ENCODE measurements at places on chromosomes 7 and 10.
A peak's percentile ranks its signal among the peaks of the same experiment; 100 is the strongest.

DNA sequence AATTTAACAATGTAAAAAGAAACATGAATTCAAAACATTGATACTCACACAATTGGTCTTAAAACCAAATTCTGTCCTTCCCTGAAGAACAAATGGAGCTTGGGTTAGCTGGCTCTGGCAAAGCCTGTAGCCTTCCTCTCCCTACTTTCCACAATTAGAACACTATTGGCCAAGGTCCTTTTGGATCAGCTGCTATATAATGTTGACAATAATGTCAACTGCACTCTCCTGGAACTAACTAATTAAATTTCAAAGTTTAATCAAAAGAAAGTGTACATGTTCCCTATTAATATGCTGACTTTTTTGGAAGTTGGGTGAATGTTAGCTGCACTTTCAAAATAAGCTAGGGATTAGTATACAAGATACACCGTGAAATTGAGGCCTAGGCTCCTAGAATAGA lies 440.1 kb upstream of the NFE2L3 start:
- no peak for DNase-seq

- DNase-seq, result no peak
Measured at GRCh38 chr7:75040512-75040911, 33.1 kb downstream of the RCC1L start.

DNA sequence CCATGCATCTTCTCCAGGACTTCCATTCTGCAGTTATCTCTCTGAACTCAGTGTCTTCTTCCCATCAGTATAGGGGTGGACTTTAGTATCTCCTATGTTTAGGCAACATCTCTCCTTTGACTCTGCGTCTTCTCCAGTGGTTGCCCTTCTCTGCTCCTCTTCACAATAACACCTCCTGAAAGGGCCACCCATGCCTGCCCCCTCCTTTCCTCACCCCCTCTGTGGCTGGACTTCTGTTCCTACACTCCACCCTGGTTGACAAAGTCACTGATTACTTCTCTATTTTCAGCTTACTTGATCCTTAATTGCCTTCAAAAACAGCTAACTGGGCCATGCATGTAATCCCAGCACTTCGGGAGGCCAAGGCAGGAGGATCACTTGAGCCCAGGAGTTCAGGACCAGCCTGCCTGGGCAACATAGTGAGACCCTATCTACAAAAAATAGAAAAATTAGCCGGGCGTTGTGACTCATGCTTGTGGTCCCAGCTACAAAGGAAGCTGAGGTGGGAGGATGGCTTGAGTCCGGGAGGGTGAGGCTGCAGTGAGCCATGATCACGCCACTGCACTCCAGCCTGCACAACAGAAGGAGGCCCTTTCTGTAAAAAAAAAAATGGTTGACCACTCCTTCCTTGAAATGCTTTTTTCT lies 13.7 kb downstream of the SRGN start:
- DNase-seq, result no peak

DNA sequence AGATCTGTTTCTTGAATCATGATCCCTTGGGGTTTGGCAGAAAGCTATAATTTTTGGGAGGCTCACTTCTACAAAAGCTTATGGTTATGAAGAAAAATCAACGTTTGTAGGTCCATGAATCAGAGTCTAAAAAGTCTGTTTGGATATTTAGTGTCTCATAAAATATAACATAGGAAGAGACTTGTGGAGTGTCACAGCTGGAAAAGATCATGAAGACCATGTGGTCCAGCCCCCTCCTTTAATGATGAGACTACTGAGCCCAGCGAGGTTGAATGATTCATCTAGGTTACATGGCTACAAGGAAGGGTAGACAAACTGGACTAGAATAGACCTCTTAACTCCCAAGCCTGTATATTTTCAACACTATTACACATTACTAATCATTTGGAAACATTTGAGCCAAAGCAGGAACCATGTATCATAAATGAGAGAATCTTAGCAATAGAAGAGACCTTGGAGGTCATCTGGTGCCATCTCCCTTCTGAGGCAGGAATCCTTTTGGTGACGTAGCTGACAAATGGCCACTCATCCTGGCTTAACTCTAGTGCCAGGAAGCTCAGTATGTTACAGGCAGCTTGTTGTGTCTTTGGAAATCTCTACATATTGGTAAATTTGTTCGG lies 152.5 kb downstream of the CREB5 start:
- DNase-seq, result no peak

GRCh38 chr10:119166118-119166500 lies 595 bp upstream of the SFXN4 start:
- DNase-seq, result no peak

DNA sequence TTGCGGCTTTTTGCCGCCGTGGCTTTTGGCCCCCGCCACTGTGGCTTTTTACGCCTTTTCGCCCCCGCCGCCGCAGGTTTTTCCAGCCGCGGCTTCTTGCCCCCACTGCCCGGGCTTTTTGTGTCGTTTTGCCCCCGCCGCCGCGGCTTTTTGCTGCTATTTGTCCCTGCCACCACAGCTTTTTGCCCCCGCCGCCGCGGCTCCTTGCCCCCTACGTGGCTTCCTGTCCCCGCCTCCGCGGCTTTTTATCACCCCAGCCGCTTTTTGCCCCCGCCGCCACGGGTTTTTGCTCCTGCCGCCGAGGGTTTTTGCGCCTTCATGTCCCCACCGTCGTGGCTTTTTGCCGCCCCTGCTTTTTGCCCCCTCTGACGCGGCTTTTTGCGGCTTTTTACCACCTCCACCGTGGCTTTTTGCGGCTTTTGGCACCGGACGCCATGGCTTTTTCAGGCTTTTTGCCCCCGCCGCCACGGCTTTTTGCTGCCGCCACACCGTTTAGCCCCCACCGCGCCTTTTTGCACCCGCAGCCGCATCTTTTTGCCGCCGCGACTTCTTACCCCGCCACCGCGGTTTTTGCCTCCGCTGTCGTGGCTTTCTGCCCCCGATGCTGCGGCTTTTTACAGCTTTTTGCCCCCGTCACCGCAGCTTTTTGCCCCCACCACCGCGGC lies 637.0 kb downstream of the ZNF716 start:
- DNase-seq, result no peak

- no peak for DNase-seq
Measured at GRCh38 chr10:11907914-11908313, 84.8 kb downstream of the PROSER2 start.

DNA sequence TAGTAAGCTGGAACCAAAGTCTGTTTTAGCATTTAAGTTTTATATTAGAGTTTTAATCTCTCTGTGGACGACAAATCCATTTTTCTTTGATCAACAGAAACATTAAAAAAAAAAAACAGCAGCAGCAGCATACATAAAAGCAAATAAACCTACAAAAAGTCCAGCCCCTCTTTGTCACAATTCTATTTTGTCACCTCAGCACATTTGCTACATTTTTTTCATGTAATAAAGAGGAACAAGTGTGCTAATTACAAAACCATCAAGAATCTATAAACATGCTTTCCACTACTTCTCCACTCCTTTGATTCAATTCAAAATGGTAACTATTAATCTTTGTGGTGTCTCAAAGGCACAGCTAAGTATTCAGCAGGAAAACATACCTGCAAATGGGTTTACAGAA lies 259.8 kb upstream of the GNAI1 start:
- no peak for DNase-seq

DNA sequence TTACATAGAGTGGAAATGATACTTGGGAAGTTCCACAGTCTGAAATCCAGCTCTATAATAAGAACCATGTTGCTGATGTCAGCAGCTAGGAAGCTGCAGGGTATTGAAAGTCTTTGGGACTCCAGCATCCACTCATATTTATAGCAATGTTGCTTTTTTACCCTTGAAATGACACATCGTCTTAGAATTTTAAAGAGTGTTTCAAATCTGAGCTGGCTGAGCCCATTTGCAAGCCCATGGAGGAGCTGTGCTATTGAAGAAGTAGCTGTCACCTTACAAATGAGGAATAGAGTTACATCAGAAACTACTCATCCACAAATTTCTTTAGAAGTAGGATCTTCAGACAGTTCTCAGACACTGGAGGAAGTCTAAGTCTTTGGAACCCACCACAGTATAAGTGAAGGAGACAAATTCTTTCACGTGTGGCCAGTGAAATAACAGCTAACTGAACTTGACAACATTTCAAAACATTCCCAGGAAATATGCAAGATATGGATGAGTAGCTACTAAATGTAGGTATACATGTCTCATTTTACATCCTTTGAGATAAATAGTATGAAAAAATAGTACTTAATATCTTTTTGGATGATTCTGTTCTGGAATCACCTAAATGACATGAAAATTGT lies 203.6 kb downstream of the ZNF365 start:
- DNase-seq, result no peak

- peak; percentile 67 for DNase-seq
Measured at GRCh38 chr10:43801626-43802025, 152.9 kb upstream of the ZNF32 start.

GRCh38 chr10:38094927-38095574 lies 914 bp downstream of the ZNF37A start:
- no peak for DNase-seq

- DNase-seq, result no peak
Measured at GRCh38 chr7:108026647-108027046, 23.7 kb upstream of the LAMB1 start.

DNA sequence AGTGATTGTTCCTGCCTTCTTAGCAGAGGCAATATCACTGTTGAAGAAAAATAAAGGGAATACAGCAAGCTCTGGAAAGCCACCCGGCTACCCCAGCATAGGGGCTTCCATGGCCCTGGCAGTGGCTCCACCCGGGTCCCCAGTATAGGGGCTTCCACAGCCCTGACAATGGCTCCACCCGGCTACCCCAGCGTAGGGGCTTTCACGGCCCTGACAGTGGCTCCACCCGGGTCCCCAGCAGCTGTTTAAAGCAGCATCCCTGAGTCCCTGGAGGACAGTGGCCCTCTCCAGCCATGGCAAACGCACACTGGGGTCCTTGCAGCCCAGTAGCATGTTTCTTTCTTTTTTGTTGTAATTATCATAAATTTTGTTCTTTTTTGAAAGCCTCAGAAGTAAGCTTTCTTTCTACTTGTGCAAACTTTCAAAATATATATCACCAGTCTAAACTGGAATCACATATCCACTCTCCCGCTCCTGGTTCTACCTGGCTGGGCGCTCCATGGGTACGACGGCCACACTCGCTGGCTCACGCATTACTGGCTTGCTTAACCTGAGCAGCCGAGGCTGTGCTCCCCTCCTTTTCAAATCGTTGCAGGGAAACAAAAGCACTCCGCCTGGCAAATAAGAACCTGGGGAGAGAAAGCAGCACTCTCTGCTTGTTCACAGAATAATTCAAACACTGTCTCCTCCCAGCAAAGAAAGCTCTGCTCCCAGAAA lies 62.1 kb downstream of the TCERG1L start:
- DNase-seq, result peak; percentile 22

DNA sequence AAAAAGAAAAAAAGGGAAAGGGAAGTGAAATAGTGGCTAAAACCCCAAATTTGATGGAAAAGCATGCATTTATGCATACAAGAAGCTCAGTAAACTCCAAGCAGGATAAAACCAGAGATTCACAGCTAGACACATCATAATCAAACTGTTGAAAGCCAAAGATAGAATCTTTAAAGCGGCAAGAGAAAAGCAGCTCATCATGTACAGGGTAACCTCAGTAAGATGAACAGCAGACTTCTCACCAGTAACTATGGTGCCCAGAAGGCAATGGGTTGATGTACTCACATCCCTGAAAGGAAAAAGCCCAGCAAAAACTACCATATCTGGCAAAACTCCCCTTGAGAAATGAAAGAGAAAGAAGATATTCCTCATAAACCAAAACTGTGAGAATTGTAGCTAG lies 60.4 kb downstream of the TPST1 start:
- DNase-seq, result peak; percentile 7

- no peak for DNase-seq
Measured at GRCh38 chr10:120600871-120601649, 144.0 kb downstream of the PLPP4 start.

GRCh38 chr7:136925044-136925443 lies 56.6 kb downstream of the CHRM2 start:
- DNase-seq, result no peak

GRCh38 chr10:73460897-73461296 lies 27.5 kb upstream of the MSS51 start:
- DNase-seq, result no peak

DNA sequence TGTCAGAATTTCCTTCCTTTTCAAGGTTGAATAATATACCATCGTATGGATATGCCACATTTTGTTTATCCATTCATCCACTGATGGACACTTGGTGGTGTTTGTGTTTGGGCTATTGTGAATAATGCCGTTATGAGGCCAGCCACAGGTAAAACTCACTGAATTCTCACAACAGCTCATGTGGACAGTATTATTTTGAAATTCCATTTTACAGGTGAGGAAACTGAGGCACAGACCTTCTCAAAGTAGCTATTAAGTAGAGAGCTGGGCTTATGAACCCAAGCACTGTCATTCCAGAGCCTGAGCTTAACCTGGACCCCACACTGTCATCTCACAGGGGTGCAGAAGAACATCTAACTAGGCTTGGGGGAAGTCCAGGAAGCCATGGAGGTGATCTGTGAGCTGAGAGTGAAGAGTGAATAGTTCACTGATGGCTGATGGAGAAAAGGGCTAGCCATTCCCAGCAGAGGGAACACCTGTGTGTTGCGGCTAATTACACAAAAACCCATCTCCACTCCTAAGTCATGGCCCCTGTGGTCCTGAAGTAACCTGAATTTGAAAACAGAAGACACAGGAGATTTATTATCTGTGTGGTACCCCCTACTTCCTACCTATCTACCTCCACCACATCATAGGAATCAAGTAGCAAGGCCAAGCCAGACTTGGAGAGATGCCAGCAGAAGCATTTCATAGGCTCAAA lies 8.7 kb downstream of the INMT start:
- DNase-seq, result no peak

DNA sequence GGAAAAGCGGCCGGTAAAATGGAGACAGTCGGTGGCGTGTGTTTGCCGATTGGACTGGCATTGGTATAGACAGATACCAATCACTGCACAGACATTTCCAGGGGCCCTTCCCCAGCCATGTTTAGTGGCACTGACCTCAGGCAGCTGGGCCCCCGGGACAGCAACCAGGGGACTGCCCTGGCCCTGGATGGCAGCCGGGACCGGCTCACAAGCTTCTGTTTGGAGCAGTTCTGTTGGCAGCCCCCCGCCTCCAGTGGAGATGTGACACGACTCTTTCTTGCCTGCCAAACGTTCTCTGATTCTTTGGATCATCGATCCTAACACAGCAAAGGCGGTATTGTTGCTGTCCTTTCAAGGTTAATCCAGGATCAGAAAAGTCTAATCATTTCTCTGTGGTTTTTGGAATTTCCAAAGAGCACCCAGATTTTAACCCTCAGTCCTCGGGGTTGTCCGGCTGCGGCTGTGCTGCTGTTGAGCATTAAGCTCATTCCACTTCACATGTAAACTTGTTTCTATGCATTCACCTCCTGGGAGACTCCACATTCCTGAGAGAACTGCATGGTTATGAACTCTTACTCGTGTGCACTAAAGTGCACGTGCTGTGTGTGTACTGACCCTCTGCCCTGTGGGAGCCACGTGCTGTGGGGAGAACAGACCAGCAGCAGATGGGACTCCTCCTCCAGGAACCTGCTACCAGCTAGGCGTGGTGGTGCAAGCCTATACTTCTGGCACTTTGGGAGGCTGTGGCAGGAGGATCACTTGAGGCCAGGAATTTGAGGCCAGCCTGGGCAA lies 46.0 kb downstream of the FOXK1 start:
- no peak for DNase-seq

GRCh38 chr7:20440472-20441105 lies 109.9 kb downstream of the ITGB8 start:
- DNase-seq, result peak; percentile 15

All from brain (organoid and tissue), 16 donors.